ENCODE measurements at places on chromosomes 16 and 17.
A peak's percentile ranks its signal among the peaks of the same experiment; 100 is the strongest.

DNA sequence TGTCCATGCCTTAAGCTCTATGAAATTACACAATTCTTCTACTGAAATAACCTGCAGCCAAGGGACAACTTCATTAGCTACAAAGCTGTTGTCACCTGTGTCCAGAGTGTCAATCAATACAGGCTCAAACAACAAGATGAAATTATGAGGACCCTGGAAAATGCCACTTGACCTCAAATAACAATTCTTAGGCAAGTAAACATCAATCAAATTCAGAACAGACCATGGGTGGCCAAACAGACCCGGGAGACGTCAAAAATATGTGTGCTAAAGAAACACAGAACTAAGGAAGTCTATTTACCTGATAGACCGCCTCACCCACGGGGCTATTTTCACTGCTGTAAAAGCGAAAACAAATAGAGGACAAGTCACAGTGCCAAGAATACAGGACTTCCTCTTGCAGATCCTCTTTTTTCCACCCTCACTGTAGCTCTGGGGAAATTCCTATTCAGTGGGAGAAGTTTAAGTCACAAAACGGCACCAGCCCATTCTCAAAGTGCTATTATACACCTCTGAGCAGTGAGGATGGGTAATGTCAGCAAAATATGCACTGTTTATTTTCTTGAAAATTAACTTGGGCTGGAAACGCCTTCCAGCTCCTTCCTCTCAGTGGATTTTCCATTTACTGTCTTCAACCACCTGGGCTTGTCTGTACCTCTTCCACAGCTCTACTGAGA, 2.7 kb downstream of the LITAF start:
- peak; percentile 27 for DNase-seq

DNA sequence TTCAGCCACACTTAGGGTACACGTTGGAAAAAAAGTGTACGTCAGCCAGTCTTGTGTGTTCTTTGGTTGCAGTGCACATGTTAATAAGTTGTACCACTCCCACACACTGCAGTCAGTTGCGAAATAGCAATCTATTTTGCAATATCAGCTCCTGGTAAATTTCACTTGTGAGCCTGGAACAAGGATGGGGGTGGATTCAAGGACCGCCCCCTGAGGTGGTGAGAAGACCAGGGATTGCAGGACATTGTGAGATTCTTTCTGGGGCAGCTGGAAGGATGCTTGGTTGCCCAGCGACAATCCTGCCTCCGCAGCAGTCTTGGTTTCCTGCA, 78.6 kb upstream of the ZFHX3 start:
- no peak for DNase-seq

GRCh38 chr17:16568541-16569357, at the start of gene ZNF287:
Gene ZNF287 (minus strand): TSS chr17:16569204. CDS start chr17:16567731, 1,473 bp downstream.
- peak; percentile 94 for DNase-seq

- DNase-seq: no peak
Measured at GRCh38 chr16:46790599-46791270, 40.2 kb downstream of the C16orf87 start.

DNA sequence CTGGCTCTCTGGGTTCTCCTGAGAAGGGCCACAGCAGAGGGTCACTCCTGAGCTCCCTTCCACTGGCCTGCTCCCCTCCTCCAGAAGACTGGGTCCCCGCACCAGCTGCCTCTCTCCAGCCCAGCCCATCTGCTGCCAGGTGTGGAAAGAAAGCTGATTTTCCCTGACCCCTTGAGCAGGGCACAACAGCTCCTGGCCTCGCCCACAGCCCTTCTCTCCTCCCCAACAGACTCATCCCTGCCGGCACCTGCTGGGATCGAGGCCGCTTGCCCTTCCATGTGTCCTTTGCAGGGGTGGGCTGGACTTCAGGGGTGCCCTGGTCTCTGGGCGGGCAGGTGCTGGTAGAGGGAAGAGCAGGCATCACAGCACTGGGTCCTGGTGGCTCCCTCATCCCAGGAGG, 4.8 kb upstream of the SMIM5 start:
- DNase-seq: no peak

GRCh38 chr17:74240618-74241205, 27.3 kb downstream of the TTYH2 start:
- DNase-seq: no peak

GRCh38 chr16:77386831-77387814, 47.7 kb downstream of the ADAMTS18 start:
- no peak for DNase-seq

DNA sequence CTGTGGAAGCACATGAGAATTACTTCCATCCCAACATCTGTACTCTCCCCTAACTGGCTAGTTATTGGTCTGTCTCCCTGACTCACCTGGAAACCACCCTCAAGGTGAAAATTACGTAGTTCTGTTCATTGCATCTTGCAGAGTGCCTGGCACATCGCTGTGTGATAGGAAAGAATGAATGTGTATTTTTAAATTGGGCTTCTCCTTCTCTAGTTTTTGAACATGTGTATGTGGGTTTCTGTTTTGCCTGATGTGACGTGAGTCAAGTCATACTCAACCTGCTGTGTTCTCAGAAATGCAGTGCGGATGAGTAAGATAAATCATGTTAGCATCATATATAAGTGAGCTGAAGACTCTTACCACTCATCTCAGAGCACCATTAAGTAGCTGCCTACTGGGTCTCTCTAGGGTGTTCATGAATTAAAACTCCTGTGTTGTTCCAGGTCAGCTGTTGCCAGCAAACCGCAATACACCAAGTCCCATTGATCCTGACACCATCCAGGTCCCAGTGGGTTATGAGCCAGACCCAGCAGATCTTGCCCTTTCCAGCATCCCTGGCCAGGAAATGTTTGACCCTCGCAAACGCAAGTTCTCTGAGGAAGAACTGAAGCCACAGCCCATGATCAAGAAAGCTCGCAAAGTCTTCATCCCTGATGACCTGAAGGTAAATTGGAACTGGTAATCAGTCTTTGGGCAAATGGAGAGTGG, 50.2 kb downstream of the HLF start:
- no peak for DNase-seq

- peak; percentile 14 for DNase-seq
Measured at GRCh38 chr17:12342609-12343435, 322.1 kb downstream of the MAP2K4 start.

- no peak for DNase-seq
Measured at GRCh38 chr16:35793601-35794000, 2334.2 kb downstream of the TP53TG3F start.

DNA sequence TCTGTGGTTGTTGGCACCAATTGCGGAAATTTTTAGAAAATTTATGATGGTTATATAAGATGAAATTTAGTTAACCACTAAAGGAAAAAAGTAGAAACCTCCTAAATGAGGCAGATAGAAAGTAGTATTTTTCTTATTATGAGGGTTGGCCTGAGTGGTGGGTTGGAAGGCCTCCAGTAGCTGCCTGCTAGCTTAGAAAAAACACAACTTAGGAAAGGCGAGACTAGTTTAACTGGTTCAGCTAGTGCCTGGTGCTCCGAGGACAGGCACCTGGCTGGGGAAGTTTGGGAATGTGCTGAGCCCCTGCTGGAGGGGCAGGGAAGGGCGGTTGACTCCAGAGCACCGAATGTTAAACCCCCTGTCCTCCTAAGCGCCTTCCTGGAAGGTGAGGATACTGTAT, 19.9 kb downstream of the LDHD start:
- no peak for DNase-seq
